IMR-90 (cell line): ENCODE measurements at places on chromosomes 11 and 22.

GRCh38 chr11:122398167-122398566 lies 257.4 kb upstream of the UBASH3B start:
- peak; percentile 12 for DNase-seq

DNA sequence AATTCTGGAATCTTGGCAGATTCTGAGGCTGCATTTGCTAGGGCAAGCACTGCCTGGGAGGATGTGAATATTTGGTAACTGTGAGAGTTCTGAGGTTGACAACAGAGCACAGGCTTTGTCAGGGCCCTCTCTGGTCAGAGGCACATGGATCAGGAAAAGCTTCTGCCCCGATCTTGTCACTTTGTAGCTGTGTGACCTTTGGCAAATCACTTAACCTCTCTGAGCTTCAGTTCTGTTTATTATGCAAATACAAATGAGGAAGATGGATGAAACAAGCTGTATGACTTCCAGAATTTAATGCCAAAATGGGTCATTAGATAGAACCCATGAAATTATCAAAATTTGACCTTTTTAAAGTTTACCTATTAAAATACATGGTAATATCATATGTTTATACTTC lies 94.9 kb downstream of the SEZ6L start:
- DNase-seq: no peak

- no peak for DNase-seq
These were observed 60.6 kb downstream of the SGSM3 start for GRCh38 chr22:40430991-40431390.

GRCh38 chr11:64885367-64886286 lies 7.2 kb upstream of the EHD1 start:
- peak; percentile 94 for DNase-seq

- peak; percentile 5 for DNase-seq
These were observed 8.1 kb upstream of the GDPD4 start for GRCh38 chr11:77309401-77310085.

DNA sequence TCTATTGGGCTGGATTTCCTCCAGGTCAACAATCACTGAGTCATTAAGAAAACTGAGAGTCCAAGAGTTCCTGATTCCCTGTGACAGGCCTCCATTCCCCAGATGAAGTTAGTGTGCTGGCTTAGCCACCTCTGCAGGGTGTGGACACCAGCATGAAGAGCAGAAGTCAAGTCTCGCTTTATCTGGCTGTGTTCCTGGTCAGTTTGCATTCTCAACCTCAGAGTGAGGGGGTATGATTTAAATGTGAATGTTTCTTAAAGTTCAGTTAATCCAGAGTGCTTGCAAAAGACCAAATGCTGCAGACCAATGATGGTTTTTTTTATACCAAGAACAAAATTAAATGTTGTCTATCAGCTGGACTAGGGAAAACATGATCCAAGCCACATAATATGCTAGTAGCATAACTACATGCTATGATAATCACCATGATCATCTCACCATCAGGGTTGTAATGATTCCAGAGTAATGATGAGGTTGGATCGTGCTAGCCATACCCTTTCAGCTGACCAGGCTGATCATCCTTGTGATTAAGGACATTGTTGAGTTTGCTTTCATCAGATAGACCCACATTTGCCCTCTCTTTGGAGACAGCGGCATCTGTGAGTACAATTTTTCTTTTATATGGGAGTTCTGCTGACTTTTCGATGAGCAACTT lies 145.8 kb upstream of the ARHGAP20 start:
- peak; percentile 61 for DNase-seq

DNA sequence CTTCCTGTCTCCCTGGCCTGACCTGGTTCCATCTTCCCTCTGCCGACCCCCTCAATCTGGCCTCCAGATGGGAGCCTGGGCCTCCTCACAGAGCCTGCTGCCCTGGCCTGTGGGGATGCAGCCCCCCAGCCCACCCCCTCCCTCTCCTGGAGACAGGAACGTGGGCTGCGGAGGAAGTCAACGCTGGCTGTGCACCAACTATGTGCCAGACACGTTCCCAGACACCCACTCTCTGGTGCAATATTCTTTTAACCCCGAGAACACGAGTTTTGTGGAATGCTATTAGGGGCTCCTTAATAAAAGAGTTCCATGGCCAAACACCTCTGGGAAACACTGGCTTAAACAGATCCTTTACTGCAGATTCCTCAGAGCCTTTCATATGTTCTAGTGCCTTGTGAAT lies 15.9 kb downstream of the WNT11 start:
- DNase-seq: peak; percentile 28

DNA sequence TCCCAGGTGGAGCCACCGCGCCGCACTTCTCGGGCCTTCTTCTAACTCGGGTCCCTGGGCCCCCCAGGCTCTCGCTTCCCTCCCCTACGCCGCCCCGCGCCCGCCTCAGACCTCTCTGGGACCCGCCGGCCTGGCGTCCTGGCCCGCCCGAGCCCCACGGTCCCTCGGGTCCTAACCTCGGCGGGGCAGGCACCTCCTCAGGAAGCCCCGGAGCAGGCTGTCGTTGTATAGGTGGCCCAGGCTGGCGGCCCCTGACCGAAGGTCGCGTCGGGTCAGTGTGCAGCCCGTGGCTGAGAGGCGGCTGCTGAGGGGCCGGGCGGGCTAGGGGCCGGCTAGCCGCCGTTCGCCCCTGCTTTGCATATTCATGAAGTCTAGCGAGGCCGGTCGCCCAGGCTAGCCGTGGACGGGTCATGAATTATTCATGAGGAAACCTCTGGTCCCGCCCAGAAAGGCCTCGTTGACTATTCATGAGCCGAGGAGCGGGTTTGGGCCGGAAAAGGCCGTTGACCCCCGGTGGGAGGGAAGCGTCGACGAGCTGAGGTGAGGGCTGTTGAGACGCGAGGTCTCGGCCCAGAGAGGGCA lies at the start of gene HORMAD2:
TSS of gene HORMAD2 (plus strand) at position 513 of the 582 bp plus-strand sequence. CDS start 13,489 bp downstream, outside the sequence.
- no peak for DNase-seq

DNA sequence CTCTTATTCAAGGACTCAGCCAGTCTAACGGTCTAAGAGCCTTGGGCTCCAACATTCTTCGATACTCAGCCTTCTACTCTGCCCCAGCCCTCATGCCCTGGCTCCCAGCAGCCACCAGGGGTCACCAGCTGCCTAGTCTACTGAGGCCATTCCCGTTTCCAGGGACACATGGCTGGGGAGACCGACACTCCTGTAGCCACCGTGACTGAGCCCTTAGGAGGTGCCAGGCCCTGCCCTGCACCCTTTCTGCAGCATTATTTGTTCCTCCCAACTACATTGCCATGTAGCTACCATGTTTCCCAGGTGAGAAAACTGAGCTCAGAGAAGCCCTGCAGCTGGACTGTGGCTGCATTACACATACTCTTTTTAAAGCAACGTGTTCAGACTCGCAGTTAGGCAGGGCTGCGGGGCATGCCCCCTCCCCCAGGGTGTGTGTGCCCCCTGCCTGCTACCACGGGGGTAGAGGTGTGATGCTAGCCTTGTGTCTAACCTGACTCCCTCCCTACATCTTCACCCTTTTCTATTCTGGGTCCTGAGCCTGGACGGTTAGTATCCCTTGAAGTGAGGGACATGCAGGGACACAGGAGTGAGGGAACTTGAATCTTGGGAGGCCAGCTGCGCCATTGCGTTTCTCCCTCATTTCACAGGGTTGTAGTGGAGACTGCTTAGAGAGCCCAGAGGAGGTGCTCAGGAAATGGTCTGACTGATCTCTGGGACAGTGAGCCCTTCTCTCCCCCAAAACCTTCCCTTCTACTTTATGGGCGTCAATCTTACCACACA lies 17.5 kb downstream of the ATG16L2 start:
- DNase-seq: peak; percentile 71

- DNase-seq: no peak
These were observed 35.6 kb downstream of the PC start for GRCh38 chr11:66922551-66922950.

DNA sequence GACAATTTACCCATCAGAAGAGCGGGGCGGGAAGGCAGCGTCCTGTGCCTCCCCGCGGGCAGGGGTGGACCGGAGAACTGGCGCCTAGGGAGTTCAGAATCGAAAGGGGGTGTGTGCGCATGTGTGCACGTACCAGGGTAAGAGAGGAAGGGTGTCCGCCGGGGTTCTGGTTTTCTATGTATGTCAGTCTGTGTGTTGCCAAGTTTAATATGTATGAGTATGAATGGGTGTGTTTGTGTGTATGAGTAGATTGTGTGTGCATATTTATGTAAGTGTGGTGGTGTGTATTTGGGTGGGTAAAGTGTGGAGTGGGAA lies 2.0 kb downstream of the KCNC1 start:
- no peak for DNase-seq

DNA sequence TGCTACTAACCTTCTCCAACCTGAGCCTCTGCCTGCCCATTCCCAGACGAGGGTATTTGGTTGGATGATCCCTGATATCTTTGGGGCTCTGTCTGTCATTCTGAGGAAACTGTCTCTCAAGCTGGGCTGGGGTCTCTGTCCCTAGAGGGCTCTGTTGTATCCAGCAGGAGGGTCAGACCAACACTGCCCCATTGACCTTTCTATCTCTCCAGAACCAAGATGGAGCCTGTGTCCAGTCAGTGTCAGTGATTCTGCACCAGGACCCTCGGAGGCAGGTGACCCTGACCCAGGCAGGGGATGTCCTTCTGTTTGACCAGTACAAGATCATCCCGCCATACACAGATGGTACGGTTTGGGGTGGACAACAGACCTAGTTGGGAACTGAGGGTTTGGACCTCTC lies 21.9 kb downstream of the OTOG start:
- no peak for DNase-seq
